ENCODE measurements at places on chromosomes 4 and X.
A peak's percentile ranks its signal among the peaks of the same experiment; 100 is the strongest.

DNA sequence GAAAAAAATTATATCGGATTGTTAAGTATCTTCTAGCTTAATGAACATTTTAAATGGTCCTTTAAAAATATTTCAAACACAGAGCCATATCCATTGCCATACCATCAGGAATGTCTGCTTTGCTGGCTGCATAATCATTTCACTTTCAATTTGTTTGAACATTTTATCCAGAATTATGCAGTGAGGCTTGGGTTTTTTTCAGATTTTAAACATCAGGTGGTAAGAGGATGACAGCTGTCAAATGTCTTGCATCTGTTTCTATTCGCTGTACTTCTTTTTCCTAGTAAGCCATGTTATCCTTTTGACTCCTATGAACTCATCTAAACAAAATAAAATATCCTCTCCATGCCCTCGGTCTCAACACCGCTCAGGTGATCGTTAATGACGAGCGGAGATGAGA is 802 bp downstream of the RFC1 start:
- no peak overlapping the region for H3K27ac ChIP-seq
- peak overlapping the region; percentile 97 for H3K4me3 ChIP-seq
- DNase-seq, result no peak
- H3K27me3 ChIP-seq, result no peaks in the 10 kb centered on the region
- H3K36me3 ChIP-seq, result no peaks in the 10 kb centered on the region
- H3K4me1 ChIP-seq, result no peaks in the 10 kb centered on the region

GRCh38 chrX:109774706-109775105 is 41.6 kb upstream of the ACSL4 start:
- H3K4me1 ChIP-seq, result no peaks in the 10 kb centered on the region
- DNase-seq, result no peak
- no peak overlapping the region for H3K4me3 ChIP-seq
- H3K27me3 ChIP-seq, result no peaks in the 10 kb centered on the region

- H3K27ac ChIP-seq, result no peak overlapping the region
- no peaks in the 10 kb centered on the region for H3K27me3 ChIP-seq
- H3K4me3 ChIP-seq, result no peak overlapping the region
- peaks cover 7% of the 10 kb centered on the region for H3K4me1 ChIP-seq
- no peak for DNase-seq
Observed at GRCh38 chr4:7847206-7847605, 92.5 kb downstream of the AFAP1 start.

DNA sequence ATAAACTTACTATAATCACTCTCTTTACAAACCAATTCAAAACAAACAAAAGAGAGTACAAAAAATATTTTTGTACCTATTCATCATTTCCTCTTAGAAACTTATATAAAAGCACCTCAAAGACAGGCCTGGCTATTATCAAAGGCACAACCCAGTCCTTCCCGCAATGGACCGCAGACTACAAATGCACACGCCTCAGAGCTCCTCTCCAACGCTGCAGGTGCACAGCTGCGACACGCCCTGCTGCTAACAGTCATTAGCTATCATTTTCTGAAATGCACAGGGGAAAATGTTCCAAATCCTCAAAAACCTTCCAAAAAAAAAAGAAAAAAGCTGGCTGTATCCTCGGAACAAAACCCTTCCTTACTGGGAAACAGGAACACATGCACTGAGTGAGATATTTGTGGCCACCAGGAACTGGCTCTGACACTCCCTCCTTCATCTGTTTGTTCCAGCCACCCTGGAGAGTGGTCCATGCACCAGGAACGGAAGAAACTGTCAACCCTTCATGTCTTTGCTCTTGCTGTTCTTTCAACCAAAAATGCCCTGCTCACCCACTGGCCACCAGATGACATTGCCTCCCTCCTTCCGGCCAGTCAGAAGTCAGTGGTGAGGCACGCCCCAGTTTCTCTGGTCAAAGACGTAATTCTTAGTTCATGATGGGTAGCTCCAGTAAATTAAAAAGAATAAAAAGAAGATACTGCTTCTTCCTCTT is 16.7 kb downstream of the IRF2 start:
- no peak overlapping the region for H3K4me3 ChIP-seq
- H3K36me3 ChIP-seq, result no peaks in the 10 kb centered on the region
- H3K27me3 ChIP-seq, result no peaks in the 10 kb centered on the region
- no peak for DNase-seq
- H3K27ac ChIP-seq, result no peak overlapping the region

- no peak overlapping the region for H3K27ac ChIP-seq
- H3K4me3 ChIP-seq, result no peak overlapping the region
- DNase-seq, result no peak
- no peaks in the 10 kb centered on the region for H3K36me3 ChIP-seq
- no peaks in the 10 kb centered on the region for H3K27me3 ChIP-seq
- no peaks in the 10 kb centered on the region for H3K4me1 ChIP-seq
Observed at GRCh38 chrX:39331082-39331704, 529.9 kb downstream of the MID1IP1 start.

- peak; percentile 70 for DNase-seq
- H3K27me3 ChIP-seq, result no peaks in the 10 kb centered on the region
- no peaks in the 10 kb centered on the region for H3K4me1 ChIP-seq
- no peaks in the 10 kb centered on the region for H3K36me3 ChIP-seq
Observed at GRCh38 chrX:12771445-12772069, 19.7 kb upstream of the PRPS2 start.

DNA sequence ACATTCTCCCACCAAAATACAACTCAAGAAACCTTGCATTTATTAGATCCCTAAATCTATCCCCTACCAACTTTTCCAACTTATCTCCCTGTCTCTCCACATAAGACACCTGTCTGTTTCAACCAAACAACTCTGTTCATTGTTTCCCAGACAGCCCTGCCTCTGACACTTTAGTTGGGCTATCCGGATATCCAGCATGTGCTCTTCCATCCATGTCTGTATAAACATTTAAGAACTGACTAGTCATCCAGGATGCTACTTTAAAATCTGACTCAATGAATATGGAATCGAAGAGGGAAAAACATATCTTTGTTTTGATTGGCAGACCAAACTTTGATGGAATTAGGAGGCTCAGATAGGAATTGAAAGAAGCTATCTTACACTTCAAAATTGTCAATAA is 143.2 kb upstream of the DCAF8L1 start:
- no peak overlapping the region for H3K4me3 ChIP-seq
- H3K27ac ChIP-seq, result no peak overlapping the region
- DNase-seq, result no peak
- no peaks in the 10 kb centered on the region for H3K27me3 ChIP-seq
